ENCODE measurements at places on chromosomes 2 and 18. TPM values are rescaled to one million over a fixed set of nuclear protein-coding genes. Genes with fewer than 3 reads are reported as not detected.

GRCh38 chr2:195727106-195727505, 70.1 kb downstream of the SLC39A10 start:
- no peaks in the 10 kb centered on the region for H3K4me1 ChIP-seq
- no peaks in the 10 kb centered on the region for H3K36me3 ChIP-seq
- DNase-seq: no peak
- no peaks in the 10 kb centered on the region for H3K27me3 ChIP-seq
- H3K4me3 ChIP-seq: no peak overlapping the region

DNA sequence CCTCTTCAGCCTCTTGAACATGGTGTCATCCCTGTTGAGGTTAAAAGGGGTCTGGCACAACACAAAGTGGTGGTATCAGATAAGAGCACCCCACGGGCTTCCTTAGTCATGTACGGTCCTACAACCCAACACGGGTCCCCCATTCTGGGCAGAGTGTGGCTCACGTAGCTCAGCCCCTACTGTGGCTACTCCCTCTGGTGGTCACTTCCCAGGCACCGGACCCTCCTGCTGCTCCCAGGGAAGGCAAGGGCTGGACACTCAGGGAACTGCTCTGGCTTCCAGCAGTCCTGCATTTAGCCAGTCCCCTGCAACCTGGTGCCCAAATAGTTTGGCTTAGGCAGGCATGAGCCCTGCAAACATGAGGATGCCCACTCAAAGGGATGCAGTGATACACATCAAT, 58.6 kb downstream of the GALNT14 start:
- no peaks in the 10 kb centered on the region for H3K27me3 ChIP-seq
- H3K27ac ChIP-seq: no peak overlapping the region
- no peak for DNase-seq
- no peaks in the 10 kb centered on the region for H3K36me3 ChIP-seq
- no peaks in the 10 kb centered on the region for H3K4me1 ChIP-seq

- H3K4me3 ChIP-seq: no peak overlapping the region
- no peak for DNase-seq
- no peaks in the 10 kb centered on the region for H3K27me3 ChIP-seq
- no peak overlapping the region for H3K27ac ChIP-seq
- H3K36me3 ChIP-seq: no peaks in the 10 kb centered on the region
- no peaks in the 10 kb centered on the region for H3K4me1 ChIP-seq
Measured at GRCh38 chr18:12751891-12752290, 49.0 kb downstream of the PSMG2 start.

GRCh38 chr2:86302320-86302719, 35.1 kb downstream of the REEP1 start:
- no peak for DNase-seq
- H3K4me1 ChIP-seq: no peaks in the 10 kb centered on the region
- H3K27me3 ChIP-seq: peaks cover 3% of the 10 kb centered on the region
- H3K4me3 ChIP-seq: no peak overlapping the region
- no peak overlapping the region for H3K27ac ChIP-seq

- no peak overlapping the region for H3K27ac ChIP-seq
- no peaks in the 10 kb centered on the region for H3K36me3 ChIP-seq
- H3K27me3 ChIP-seq: no peaks in the 10 kb centered on the region
- no peak for DNase-seq
- no peak overlapping the region for H3K4me3 ChIP-seq
Measured at GRCh38 chr2:15633043-15633970, 41.6 kb downstream of the DDX1 start.

DNA sequence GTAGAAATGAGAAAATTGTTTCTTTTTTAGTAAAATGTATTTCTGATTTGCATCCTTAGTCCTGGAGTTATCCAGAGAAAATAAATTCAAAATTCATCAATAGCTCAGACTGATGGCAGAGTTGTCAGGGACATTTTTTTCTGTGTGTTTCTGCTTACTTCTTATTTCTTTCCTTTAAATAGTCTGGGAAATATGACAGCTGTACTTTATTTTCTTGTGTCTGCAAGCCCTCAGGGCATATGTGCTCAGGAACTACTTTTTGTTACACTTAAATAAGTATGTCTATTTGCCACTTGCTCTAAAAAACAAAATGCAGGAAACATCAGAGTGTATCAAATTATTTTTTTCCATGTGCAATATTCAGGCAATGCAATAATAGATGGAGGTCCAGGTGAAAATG, 126.8 kb upstream of the UNC80 start:
- no peak overlapping the region for H3K4me3 ChIP-seq
- no peak for DNase-seq
- no peaks in the 10 kb centered on the region for H3K4me1 ChIP-seq
- no peaks in the 10 kb centered on the region for H3K36me3 ChIP-seq
- H3K27me3 ChIP-seq: no peaks in the 10 kb centered on the region
- H3K27ac ChIP-seq: no peak overlapping the region

- no peak overlapping the region for H3K4me3 ChIP-seq
- DNase-seq: no peak
- H3K36me3 ChIP-seq: no peaks in the 10 kb centered on the region
- peaks cover 3% of the 10 kb centered on the region for H3K27me3 ChIP-seq
- H3K4me1 ChIP-seq: no peaks in the 10 kb centered on the region
Measured at GRCh38 chr2:38159191-38159590, 83.2 kb upstream of the CYP1B1 start.

- H3K27ac ChIP-seq: no peak overlapping the region
- no peak for DNase-seq
Measured at GRCh38 chr2:69917852-69918251, 2.9 kb downstream of the MXD1 start.

GRCh38 chr18:22439447-22439846, 21.7 kb upstream of the CTAGE1 start:
- DNase-seq: no peak
- H3K27me3 ChIP-seq: no peaks in the 10 kb centered on the region
- no peaks in the 10 kb centered on the region for H3K4me1 ChIP-seq
- H3K27ac ChIP-seq: no peak overlapping the region
- H3K36me3 ChIP-seq: no peaks in the 10 kb centered on the region
- no peak overlapping the region for H3K4me3 ChIP-seq

DNA sequence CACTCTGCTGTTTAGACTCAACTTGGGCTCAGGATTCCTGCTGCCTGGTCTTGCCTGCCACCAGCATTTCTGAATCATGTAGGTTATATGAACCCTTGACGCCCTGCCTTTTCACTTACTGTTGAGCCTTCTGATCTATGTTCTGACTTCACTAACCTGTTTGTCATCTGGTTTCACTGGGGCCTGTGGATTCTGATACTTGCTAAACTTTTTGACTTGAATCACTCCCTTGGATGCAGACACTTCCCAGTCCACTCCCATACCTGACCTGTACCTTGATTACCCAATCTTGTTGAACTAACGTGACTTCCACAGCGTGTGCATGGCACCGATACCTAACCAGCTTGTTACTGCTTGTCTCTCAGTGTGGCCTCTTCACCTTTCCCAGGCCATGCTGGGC, 35.6 kb upstream of the SPAG16 start:
- DNase-seq: no peak
- H3K4me3 ChIP-seq: no peak overlapping the region
- H3K4me1 ChIP-seq: no peaks in the 10 kb centered on the region
- no peaks in the 10 kb centered on the region for H3K27me3 ChIP-seq

COL4A4 gene
- 0.29 TPM for total RNA-seq
